ENCODE measurements at places on chromosomes 2 and 18.

DNA sequence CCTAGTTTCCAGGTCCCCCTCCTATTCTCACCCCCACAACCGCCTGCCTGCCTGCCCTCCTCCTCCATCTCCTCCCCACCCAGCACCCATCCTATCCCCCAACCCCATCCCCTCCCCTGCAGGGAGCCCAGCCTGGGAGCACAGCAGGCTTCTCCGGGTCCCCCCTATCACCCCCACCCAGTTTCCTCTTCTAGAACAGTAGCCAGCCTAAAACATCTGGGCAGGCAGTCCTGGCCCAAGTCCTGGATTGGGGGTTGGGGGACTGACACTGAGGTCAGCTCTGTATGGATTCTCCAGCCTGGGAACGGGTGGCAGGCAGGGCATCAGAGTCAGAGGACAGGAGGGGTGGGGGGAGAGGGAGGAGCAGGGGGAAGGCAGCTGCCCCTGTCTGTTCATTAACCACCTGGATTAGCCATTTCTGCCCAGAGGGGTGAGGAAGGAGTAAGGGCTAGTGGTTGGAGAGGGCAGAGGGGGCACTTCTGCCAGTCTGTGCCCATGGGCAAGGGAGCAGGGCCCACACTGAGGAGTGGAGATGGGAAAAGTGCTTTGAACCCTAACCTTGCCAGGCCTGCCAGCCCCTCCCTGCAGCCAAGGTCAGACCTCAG lies 60.0 kb downstream of the TNS1 start:
- DNase-seq = peak; percentile 80

DNA sequence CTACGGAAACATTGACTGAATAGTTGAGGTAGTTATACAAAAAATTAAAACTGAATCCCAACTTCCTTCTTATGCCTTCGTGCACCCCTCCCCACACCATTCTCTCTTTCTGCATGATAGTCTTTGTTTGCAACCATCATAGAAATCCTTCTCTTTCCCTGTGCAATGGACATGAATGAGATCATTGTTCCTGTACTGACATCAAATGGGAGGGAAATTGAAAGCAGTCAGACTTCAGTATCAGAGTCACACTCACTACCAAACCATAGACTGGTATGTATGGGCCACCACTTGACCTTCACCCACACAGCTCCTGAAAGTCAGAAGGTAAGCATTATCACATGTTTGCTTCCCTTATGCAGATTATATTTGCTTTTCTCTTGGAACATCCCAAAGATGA lies 782.8 kb downstream of the BCL11A start:
- DNase-seq = no peak

- DNase-seq = no peak
These were observed 13.3 kb downstream of the RIF1 start for GRCh38 chr2:151422917-151423439.

GRCh38 chr2:158738363-158738762 lies 56.8 kb upstream of the DAPL1 start:
- DNase-seq = no peak

GRCh38 chr2:58019229-58019628 lies 27.4 kb upstream of the VRK2 start:
- no peak for DNase-seq

DNA sequence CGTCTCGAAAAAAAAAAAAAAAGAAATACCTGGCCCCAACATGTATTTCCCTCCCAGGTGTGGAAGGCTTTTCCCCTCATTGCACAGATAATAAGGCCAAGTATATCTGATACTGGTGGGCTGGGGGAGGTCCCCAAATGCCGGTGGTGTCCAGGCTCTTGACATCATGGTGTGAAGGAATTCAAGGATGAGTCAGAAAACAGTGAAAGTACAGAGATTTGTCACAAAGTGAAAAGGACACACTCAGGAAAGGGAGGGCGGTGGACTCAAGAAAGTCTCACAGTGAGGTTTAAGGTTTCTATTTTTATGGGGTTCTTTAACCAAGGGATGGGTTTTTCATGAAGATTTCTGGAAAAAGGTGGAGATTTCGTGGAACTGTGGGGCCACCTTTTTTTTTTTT lies 37.8 kb upstream of the FZD5 start:
- no peak for DNase-seq

DNA sequence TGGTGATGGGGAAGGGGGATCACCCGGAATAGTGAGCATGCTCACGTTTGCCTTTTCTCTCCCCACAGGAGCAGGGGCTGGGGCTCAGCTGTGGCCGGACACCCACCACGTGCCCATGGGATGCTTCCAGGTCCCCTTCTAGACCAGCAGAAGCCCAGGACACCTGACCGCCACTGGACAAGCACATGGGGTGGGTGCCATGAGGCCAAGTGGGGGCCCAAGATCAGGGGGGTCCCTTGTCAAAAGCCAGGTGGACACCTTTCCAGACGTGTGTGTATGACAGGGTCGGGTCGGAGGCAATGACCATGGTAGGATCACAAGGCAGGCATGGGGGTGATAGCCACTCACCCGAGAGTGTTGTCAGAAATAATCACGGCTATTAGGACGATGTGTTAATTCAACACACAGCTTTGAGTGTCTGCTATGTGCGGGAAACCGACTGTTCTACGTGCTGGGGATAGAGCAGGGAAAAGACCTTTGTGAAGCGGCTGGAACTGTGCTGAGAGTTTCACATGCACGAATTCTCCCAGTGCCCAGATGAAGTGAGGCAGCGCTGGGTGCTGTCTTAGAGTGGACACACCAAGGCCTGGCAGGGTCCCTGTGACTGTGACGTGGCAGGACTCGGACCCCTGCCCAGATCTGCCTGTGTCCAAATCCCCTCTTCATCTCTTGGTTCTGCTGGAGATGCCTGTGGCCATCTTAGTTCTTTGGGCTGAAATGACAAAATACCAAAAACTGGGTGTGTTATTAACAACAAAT lies 244.7 kb downstream of the NDUFA10 start:
- peak; percentile 6 for DNase-seq

DNA sequence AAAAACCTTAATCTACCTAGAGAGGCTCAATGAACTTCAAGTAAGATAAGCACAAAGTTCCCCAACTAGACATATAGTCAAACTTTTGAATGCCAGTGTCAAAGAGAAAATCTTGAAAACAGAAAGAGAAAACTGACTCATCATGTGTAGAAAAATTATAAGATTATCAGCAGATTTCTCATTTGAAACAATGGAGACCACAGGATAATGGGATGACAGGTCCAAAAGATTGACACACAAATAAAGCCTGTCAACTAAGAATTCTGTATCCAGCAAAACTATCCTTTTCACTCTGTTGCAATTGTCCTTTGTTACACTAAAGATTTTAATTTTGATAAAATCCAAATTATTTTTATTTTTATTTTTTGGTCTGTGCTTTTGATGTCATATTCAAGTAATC lies 61.6 kb downstream of the COPS8 start:
- DNase-seq = no peak

DNA sequence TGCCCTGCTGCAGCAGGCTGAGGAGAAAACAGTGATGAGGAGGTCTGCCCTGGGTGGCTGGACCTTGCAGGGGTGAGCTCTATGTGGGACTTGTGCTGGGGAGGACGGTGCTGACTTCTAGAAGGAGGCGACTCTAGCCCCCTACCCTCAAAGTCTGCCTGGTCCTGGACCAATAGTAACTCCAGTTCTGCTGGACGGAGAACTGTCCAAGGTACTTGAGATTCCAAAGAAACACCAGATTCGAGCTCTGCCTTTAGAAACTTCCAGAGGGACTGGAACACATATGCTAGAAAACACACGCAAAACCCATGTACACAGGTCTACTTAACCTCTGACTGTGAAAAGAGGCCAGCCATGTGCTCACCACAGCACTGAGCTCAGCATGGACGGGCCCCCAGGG lies 260.6 kb downstream of the TWIST2 start:
- no peak for DNase-seq

DNA sequence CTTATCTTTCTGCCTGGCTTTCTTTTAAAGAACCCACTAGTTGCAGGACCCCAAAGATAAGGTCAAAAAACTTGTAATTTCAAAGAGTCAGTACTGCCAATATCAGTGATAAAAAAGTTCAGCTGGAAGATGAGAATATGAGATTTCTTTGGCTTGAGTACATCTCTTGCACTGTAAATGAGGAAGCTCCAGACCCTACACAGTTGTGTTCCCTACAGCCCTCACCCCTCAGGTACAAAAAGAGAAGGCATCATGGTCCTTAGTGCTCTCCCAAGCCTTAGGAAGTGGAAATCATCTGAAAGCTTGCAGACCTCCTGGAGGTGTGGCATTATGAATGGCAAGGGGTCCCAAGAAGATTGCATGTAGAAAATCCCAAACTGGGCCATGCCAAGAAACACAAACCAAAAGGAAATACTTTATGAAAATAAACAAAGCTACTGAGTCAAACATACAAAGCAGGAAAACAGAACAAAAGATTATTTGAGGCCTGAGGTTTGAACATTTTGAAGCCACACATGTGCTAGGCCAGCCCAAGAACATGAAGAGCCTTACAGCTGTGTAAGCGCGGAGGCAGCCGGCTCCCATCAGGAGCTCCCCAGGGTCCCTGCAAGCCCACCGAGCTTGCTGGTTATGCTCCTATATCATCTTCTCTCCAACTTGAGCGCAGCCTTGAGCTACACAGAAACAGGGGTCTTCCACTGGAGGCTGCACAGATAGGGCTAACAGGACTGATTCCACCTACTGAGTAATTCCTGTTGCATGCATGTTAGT lies 217.0 kb downstream of the OSR1 start:
- DNase-seq = no peak

- no peak for DNase-seq
These were observed 4.5 kb downstream of the PROM2 start for GRCh38 chr2:95278637-95279225.

GRCh38 chr2:68831686-68832232 lies 39.4 kb downstream of the BMP10 start:
- no peak for DNase-seq

DNA sequence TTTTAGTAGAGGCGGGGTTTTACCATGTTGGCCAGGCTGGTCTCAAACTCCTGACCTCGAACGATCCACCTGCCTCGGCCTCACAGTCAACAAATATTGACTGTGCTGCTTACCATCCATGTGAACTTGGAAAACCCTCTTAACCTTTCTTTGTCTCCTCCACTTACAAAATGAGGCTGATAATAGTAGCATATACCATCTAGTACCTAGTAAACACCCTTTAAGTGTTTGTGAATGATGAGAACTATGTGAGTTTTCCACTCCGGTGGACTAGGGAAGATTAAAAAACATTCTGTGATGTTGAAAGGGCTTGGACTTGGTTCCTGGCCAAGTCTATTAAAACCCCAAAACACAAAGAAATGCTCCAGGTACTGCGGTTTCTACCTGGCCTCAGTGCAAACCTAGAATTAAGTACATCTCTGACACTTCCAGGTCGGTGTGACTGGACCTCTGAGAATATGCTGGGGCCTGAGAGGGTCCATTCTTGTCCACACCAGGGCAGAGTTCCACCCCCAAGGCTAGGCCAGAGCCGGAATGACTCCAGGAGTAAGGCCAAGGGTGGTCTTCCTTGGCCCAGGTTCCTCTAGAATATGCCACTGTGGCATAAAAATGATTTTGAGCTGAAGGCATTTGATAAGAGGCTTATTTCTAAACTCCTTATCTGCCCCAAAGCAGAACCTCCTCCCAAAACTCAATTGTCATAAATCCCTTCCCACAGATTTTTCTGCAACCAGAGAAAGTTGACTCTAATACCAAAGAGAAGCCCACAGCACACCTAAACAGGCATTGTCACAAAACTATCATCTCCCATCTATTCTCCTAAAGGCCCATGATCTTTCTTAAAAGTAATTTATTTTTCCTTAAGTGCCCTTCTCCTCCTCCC lies 217.5 kb downstream of the TGIF1 start:
- no peak for DNase-seq

- DNase-seq = no peak
These were observed 38.4 kb downstream of the PELI1 start for GRCh38 chr2:64105670-64106461.

GRCh38 chr2:199108056-199108455 lies 349.7 kb downstream of the SATB2 start:
- no peak for DNase-seq

GRCh38 chr2:73156539-73157124 lies 43.9 kb upstream of the RAB11FIP5 start:
- peak; percentile 66 for DNase-seq

All from head of caudate nucleus (tissue), 42 donors.